Stimulated activated CD4-positive, alpha-beta T cell treated with anti-CD3 and anti-CD28 coated beads, Interleukin-15, amount 100 ng/mL, for 1 hour (primary cell): ENCODE measurements at places on chromosomes 6 and 20.

DNA sequence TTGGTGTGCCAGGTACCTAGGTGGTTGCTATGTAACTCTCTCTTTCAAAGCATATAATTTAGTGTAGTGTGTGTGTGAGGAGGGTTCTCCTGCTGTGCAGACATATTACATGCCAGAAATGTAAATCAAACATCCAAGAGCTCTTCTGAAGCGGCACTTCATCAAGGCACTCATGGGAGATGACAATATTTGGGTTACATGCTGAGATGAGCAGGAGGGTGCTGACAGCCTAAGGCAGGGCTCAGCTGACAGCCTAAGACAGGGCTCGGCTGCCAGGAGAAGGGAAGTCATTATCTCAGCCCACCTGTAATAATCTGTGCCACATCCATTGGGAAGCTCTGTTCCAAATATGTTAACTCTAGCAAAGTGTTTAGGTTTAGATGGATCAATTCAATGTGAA lies 39.1 kb downstream of the ADGRF5 start:
- no peak for DNase-seq

- DNase-seq, result no peak
Observed at GRCh38 chr20:9119776-9120175, 50.9 kb downstream of the PLCB4 start.

DNA sequence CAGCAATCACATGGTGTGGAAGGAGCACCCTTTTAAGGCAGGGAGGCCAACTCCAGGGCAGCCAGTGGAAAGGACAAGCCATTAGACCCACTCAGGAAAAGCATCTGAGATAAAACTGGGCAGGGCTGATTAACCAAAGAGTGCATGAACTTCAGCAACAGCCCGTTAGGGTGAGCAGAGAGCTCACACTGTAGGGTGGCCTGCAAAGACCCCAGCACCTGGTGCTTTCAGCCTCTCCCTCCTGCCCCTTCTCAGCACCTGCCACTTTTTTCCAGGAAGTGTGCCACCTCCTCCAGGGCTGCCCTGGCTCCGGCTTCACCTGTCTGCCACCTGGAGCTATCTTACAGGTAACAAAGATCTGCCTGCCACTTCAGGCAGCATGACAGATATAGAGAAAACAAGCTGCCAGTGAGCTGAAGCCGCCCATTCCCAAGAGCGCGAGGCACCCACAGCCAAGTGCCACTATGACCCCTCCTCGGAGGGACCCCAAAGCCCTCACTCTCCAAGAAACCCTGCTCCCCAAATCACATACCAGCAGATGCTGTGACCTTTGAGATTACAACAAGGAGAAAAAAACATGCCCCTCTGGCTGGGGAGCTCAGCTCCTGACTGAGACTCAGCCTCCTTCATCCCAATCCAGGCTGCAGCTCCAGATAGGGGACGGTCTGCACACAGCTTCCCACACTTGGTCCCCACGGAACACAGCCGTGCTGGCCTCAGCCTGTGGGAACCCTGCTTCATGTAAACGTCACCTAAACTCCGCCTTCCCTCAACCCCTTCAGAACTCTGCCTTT lies 71.2 kb downstream of the ABHD12 start:
- DNase-seq, result no peak

DNA sequence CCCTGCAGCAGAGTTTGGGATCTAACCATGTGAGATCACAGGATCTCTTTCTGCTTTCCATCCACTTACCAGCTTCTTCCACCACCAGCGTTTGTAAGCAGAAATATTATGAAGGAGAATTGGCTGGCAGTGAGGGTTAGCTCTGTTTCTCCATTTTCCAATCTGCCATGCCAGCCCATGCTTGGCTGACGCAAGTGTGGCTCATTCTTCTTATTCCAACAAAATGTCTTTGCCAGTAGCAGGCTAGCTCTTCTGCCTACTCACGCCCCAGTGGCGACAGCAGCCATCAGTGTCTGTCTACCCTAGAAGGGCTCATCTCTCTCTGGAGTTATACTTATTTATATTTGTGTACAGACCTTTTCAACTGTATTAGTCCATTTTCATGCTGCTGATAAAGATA lies 286.2 kb downstream of the FARS2 start:
- no peak for DNase-seq

- no peak for DNase-seq
Observed at GRCh38 chr20:64236137-64237088, 19.1 kb upstream of the PCMTD2 start.

DNA sequence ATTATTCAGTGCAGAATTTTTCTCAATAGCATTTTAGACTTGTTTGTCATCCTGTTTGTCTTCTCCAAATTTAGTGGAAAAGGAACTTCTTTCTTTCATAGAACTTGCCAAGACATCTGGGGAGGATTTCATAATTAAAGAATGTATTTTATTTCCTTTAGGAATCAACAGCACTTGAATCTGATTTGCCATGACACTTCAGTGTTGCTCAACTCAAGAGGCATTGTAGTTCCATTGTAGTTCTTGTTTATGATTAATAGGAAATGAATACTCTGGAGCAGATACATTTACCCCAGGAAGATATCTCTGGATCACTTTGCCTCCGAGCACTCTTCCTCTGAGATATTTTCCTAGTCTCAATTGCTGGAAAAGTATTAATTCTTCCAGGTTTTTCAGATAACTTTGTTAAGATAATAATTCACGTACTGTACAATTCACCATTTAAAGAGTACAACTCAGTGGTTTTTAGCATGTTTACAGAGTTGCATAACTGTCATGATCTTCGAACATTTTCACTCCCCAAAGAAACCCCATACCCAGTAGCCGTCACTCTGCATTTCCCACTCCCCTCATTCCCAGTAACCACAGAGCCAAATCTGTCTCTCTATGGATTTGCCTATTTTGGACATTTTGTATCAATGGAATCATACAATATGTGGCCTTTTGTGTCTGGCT lies 29.7 kb downstream of the AKAP12 start:
- no peak for DNase-seq

GRCh38 chr6:20686142-20686541 lies 151.9 kb downstream of the CDKAL1 start:
- DNase-seq, result no peak

DNA sequence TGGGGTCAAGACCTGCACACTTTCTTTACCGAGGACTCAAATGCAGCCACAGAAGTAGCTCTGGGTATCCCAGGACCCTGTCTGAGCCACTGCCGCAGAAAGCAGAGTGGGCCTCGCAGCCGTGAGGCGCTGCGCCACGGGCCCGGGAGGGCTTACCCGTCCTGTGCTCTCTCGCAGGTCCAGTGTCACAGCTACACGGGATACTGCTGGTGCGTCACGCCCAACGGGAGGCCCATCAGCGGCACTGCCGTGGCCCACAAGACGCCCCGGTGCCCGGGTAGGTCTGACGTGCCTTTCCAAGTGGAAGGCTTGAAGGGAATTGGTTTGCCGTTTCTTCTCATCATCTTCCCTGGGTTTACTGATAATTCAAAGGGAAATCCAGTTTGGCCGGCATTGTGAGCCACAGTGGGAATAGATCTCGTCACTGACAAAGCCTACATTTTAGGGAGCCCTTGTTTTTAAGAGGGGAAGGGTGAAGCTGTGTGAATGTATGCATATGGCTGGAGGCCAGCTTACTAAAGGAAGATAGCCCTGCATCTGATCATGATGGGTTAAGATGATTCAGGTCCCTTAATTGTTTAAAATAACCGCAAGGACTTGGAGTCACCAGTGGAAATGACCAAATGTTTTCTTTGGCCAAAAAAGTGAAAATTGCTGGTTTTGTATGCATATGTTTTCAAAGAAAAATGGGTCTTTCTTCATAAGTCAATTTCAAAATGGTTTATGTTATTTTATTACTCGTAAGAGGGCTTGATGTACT lies 86.6 kb downstream of the SMOC2 start:
- no peak for DNase-seq

GRCh38 chr6:150078788-150079187 lies 9.9 kb upstream of the ULBP3 start:
- no peak for DNase-seq

GRCh38 chr20:38680500-38681306 lies 43.6 kb upstream of the SLC32A1 start:
- DNase-seq, result no peak

DNA sequence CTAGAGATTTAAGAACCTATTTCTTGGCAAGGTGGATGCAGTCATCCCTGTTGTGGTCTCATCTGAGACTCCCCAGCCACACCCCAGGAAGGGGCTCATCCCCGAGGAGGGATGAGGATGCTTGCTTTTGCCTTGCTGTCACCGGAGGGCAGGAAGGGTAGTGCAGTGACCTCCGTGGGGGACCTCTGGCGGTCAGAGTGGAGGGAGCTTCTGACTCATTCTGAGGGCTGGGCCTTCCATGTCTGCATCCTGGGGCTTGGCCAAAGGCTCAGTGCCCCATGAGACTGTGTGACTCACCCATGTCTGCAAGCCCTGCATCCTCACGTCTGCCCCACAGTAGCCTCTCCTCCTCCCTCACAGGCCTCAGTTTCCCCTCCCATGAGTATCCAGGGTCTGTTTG lies 38.7 kb downstream of the UQCC2 start:
- no peak for DNase-seq

GRCh38 chr6:112933947-112934346 lies 586.8 kb downstream of the RFPL4B start:
- no peak for DNase-seq

GRCh38 chr6:97917369-97917768 lies 634.4 kb upstream of the MMS22L start:
- no peak for DNase-seq

- DNase-seq, result no peak
Observed at GRCh38 chr6:170098428-170099170, 192.3 kb downstream of the DLL1 start.

- DNase-seq, result no peak
Observed at GRCh38 chr6:130944486-130944885, 117.3 kb downstream of the SMLR1 start.

DNA sequence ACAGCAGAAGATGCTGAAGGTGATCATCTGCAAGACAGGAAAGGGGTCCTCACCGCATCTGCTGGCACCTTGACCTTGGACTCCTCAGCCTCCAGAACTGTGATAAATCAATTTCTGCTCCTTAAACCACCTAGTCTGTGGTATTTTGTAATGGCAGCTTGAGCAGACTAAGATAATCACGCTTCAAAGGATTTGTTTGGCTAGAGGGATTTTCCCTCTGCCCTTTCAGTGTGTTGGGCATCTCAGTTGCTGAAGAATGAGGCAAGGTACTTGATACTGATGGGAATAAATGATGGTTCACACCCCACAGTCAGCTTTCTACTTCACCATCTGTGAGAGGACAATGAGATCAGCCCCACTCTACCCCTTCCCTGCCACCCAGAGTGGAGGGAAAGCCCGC lies 60.2 kb downstream of the ADAT2 start:
- no peak for DNase-seq

- no peak for DNase-seq
Observed at GRCh38 chr6:159301810-159302593, 132.8 kb downstream of the FNDC1 start.

- no peak for DNase-seq
Observed at GRCh38 chr6:18829272-18829870, 442.2 kb downstream of the RNF144B start.

GRCh38 chr6:13825871-13826270 lies 11.5 kb upstream of the MCUR1 start:
- no peak for DNase-seq

- no peak for DNase-seq
Observed at GRCh38 chr6:133889557-133890403, 867 bp downstream of the TCF21 start.

- DNase-seq, result no peak
Observed at GRCh38 chr6:84081222-84081621, 47.6 kb downstream of the MRAP2 start.

- DNase-seq, result no peak
Observed at GRCh38 chr6:105433723-105434122, 30.8 kb upstream of the PREP start.
